ENCODE measurements at places on chromosomes 11 and 22.

GRCh38 chr11:9680028-9680427, 16.2 kb downstream of the SWAP70 start:
- no peak for DNase-seq

GRCh38 chr22:49460592-49461281, 366.9 kb downstream of the BRD1 start:
- DNase-seq = no peak

DNA sequence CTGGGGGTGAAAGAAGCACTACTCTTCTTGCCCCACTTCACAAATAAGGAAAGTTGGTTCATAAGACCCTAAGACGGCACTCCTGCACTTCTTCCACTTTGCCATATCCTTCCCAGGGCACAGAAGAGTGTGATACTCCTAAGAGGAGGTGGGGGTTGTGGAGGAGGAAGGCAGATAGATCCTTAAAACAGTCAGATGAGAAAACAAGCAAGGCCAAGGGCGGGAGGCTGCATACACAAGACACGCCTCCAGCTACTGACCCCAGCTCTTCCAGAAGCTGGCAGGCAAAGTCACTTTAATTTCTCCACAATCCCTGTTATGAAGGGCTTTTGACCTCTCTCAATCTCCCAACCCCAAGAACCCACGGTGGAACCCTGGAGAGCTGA, 1.6 kb upstream of the CHRM4 start:
- DNase-seq = no peak

DNA sequence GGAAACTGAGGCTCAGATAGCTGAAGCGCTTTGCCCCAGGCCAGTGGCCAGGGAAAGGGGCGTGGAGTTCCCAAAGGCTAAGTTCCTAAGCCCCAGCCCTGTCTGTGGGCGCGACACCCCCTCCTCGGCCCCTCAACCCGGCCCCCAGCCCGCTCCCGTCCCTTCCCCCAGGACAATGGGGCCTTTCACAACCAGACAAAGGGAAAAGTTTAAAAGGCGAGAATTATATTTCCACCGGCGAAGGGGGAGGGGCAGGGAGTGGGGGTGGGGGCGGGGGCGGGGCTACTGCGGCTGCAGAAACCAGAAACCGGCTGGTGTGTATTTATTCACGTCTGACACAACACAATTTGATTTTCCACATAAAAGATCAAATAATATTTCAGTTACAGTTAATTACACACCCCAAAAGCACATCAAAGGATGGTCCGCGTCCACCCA, 192.1 kb downstream of the MN1 start:
- no peak for DNase-seq

DNA sequence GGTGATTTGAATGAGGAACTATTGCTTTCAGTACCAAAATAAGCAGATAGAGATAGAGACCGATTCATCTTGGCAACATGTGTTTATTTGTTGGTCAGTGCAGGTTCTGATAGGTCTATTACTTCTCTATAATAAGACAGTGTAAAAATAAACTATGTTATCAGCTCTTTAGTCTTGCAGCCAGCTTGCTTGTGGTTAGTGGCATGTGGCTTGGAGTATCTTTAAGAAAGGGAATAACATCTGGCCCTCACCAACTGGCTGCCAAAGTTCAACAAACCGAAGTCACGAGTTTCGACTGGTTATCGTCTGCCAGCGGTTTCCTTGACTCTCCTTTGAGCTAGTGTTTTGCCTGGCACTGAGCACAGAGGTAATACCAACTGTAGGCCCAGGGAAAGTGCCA, 71.8 kb downstream of the CTTN start:
- no peak for DNase-seq

DNA sequence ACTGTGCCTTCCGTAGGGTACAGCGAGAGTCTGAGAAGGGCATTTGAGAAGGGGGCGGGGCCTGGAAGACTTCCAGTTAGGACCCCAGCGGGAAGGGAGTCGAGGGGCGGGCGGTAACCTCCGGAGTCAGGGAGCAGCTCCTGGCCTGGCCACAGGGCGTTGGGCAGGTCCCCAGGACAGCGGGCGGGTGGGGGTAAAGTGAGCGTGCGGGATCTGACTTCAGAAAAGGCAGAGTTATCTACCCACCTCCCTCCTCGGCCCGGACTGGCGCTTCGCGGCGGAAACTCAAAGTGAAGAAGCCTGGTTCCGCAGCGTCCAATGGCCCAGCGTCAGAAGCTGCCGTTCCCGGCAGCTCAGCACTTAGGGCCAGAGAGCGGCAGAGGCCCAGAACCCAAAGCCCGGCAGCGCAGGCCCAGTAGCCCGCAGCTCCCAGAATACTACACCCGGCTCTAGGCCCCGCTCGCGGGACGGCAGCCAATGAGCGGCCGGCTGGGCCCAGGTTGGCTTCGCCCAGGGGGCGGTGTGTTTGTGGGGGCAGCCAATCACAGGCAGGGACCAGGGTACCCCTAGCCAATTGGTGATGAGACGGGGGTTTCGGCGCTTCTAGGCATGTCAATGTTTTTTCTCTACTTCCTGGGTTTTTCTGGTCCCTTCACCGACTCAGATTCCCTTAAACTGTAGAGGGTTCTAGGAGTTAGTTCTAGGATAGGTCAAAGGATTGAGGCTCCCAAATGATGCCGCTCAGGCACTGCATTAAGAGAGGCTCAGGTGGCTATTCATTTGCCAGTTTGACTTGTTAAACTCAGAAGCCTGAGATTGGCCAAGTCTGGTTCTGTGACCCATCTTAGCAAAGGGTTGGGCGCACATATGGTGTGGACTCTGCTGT, at the start of gene TRIM68:
TRIM68 (minus strand) TSS at position 451 of the 886 bp plus-strand sequence. CDS start 2,727 bp downstream, outside the sequence.
- peak; percentile 90 for DNase-seq

GRCh38 chr22:20569059-20570058, 61.9 kb downstream of the MED15 start:
- DNase-seq = peak; percentile 90

DNA sequence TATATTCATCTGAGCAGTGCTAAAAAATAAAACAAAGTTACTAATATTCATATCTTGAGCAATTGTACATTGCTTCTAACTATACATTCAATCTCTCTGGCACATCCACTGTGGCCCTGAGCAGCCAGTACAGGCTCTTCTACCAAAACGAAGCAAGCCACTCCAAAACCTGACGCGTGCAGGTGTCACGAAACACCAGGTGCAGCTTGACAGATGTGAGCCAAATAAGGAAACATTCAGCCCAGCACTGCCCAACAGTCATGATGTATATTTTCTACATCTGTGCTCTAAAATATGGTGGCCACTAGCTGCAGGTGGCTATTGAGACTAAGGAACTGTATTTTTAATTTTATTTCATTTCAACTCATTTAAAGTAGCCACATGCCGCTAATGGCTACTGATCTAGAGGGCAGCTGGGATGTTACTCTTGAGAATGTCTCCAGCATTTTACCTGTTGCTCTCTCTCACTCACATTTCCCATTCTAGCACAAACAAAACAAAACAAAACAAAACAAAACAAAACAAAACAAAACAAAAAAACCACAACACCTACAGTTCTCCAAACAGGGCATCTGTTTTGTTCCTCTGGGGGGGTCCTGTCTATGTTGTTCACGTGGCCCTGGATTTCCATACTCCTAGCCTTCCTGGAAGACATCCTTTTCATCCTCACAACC, 77.7 kb downstream of the LARGE1 start:
- no peak for DNase-seq

DNA sequence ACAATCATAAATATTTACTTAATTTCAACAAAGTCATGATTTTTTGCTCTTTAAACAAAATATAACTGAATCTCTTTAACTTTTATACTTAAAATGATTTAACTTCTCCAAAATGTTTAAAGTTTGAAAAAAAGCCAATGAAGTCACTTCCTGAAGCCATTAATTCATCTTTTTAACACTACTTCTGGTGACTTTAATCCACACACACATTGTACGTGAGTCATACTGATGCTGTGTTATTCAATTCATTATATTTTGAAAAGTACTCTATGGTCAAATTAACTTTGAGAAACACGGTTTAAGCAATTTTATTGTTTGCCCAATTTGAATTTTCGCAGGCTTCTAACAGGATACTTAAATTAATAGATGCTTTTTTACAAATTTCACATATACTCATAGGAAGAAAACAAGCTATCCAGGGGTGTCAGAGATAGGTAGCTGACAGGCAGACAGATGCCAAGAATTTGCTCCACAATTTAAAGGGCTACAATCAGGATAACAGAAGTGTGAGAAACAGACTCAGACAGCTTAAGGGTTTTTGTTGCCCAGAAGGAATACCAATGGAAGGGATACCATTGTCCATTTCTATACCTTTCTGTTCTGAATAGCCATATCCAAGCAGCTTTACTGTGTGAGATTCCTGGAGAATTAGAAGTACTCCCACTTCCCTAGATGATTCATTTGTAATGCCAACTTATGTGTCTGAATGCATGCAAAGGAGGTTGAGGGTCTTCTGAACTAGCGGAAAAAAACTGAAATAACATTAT, 118.4 kb downstream of the RBFOX2 start:
- no peak for DNase-seq

GRCh38 chr22:26068571-26068970, 100.7 kb upstream of the SEZ6L start:
- no peak for DNase-seq

GRCh38 chr11:41461057-41461681, 1.7 kb upstream of the LRRC4C start:
- no peak for DNase-seq

DNA sequence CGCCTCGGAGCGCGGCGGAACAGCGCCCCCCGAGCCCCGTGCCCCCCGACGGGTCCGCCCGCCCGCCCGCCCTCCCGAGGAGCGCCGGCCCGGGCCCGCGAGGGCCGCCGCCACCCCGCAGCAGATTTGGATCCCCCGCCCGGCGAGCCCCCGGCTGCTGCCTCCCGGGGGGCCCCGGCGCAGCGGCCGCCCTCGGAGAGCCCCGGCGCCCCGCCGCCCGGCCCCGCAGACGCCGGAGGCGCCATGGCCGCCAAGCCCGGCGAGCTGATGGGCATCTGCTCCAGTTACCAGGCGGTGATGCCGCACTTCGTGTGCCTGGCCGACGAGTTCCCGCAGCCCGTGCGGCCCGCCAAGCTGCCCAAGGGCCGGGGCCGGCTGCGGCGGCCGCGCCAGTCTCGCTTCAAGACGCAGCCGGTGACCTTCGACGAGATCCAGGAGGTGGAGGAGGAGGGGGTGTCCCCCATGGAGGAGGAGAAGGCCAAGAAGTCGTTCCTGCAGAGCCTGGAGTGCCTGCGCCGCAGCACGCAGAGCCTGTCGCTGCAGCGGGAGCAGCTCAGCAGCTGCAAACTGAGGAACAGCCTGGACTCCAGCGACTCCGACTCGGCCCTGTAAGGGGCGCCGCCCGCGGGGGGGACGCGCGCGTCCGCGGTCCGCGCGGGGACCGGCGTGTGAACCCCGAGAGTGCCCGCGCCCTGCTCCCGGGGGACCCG, 380 bp downstream of the C11orf96 start:
- no peak for DNase-seq

- DNase-seq = peak; percentile 77
Measured at GRCh38 chr11:85955531-85955930, 100.3 kb downstream of the CCDC83 start.

DNA sequence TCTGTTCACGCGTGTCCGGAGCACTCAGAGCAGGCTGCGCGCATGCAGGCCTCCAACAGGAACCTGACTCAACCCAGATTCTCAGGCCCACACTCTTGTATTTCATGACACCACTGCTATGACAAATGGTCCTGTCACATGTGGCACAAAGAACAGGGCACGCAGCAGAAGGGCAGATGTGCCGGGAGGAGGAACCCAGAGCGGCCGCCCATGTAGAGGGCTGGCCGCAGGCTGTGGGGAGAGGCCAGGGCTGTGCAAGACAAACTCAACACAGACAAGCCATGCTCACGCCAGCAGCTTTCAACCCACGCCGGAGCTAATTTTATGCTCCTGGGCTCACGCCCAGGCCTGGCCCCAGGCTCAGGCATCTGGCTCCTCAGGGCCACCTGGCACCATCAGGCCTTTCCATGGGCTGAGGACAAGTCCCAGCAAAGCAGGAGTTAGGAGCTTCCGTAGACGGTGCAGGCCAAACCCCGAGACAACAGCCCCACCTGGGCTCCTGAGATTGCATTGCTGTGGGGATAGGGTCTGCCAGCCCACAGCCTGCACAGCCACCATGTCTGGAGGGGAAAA, 40.0 kb downstream of the DUSP8 start:
- DNase-seq = no peak

GRCh38 chr22:17237038-17237668, 17.9 kb upstream of the ADA2 start:
- no peak for DNase-seq

GRCh38 chr11:122776546-122776945, 61.8 kb upstream of the CRTAM start:
- DNase-seq = no peak

DNA sequence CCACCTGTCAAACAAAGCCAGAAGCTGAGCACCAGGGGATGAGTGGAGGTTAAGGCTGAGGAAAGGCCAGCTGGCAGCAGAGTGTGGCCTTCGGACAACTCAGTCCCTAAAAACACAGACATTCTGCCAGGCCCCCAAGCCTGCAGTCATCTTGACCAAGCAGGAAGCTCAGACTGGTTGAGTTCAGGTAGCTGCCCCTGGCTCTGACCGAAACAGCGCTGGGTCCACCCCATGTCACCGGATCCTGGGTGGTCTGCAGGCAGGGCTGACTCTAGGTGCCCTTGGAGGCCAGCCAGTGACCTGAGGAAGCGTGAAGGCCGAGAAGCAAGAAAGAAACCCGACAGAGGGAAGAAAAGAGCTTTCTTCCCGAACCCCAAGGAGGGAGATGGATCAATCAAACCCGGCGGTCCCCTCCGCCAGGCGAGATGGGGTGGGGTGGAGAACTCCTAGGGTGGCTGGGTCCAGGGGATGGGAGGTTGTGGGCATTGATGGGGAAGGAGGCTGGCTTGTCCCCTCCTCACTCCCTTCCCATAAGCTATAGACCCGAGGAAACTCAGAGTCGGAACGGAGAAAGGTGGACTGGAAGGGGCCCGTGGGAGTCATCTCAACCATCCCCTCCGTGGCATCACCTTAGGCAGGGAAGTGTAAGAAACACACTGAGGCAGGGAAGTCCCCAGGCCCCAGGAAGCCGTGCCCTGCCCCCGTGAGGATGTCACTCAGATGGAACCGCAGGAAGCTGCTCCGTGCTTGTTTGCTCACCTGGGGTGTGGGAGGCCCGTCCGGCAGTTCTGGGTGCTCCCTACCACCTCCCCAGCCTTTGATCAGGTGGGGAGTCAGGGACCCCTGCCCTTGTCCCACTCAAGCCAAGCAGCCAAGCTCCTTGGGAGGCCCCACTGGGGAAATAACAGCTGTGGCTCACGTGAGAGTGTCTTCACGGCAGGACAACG, 11.7 kb downstream of the CXCR5 start:
- DNase-seq = no peak

DNA sequence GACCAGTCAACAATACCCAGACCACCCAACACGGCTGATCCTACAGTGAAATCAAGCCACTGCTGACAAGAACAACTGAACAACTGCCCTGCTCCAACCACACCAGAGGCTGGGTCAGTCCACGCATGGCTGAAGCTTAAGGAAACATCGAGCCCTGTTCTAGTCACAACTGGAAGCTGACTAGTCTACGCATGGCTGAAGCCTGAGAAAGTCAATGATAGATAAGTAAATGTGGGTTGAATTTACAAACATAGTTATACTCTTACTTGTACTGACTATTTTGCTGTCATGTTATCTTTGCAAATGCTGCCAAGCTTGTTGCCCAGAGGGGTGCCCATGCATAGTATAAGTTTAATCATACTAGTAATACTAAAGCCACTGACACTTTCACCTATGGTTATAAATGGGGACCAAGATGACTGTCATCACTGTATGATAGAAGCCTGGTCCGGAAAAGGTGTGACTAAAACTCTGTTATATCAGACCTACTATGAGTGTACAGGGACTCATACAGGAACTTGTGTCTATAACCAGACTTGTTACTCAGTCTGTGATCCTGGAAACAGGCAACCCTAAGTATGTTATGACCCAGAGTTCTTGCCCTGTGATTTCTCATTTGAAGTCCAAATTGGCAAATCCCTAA, 43.4 kb upstream of the GLYAT start:
- DNase-seq = no peak

Measured in fibroblast of skin of left biceps (primary cell).